ENCODE measurements at places on chromosomes 2 and 18.

DNA sequence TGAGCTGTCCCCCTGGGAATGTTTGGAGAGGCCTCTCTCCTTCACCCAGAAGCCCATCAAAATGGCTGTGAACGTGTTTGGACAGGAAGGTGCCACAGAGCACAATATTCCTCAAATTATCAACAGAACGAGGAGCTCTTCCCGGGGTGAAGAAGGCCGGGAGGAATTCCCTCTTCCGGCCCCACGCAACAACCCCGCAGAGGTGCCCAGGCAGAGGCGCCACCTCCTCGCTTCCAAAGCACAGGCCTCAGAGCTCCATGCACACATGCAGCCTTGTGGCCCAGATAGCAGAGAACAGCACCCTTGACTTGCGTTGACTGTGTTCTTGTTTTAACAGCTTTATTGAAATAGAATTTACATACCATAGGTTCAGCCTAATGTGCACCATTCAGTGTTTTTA is 152.5 kb upstream of the SALL3 start:
- no peak overlapping the region for H3K4me3 ChIP-seq
- no peaks in the 10 kb centered on the region for H3K27me3 ChIP-seq
- H3K36me3 ChIP-seq = no peaks in the 10 kb centered on the region
- H3K4me1 ChIP-seq = no peaks in the 10 kb centered on the region
- no peak for DNase-seq

GRCh38 chr18:21672521-21673267 is 31.9 kb downstream of the ABHD3 start:
- no peak overlapping the region for H3K4me3 ChIP-seq
- H3K36me3 ChIP-seq = no peaks in the 10 kb centered on the region
- H3K27me3 ChIP-seq = no peaks in the 10 kb centered on the region
- DNase-seq = no peak
- peaks cover 5% of the 10 kb centered on the region for H3K4me1 ChIP-seq

DNA sequence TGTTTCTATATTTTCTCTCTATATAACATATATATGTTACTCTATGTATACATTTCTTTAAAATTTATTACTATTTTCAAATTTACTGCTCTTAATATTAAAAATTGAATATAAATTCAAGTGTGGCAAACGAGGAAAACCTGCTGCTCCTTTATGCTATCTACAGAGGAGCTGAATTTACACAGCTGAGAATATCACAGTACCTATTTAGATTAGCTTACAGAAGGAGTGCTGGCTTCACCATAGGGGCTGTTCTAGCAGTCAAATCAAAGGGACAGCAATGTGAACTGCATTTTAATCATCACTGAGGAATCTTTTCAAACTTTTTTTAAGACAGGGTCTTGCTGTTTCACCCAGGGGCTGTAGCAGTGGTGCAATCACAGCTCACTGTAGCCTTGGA is 213.8 kb downstream of the SRBD1 start:
- no peaks in the 10 kb centered on the region for H3K27me3 ChIP-seq
- no peaks in the 10 kb centered on the region for H3K36me3 ChIP-seq
- H3K4me1 ChIP-seq = peaks cover 2% of the 10 kb centered on the region
- no peak overlapping the region for H3K27ac ChIP-seq

DNA sequence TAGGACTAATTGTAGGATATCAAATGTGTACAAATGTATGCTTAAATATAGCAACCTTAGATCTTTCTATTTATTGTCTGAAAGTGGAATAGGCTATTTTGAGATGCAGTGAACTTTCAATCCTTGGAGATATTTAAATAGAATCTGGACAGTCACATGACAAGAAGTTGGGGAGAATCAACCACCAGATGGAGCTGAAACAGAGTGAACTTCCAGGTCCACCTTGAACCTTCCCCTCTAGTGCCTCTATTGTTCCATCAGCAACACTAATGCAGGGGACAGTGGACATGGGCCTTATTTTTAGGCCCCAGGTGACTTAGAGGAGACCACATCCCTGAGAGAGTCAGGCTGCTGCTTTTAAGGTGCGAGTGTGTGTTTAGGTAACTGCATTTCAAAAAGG is 37.0 kb upstream of the CRIM1 start:
- H3K4me3 ChIP-seq = no peak overlapping the region
- DNase-seq = no peak
- H3K36me3 ChIP-seq = no peaks in the 10 kb centered on the region
- H3K4me1 ChIP-seq = no peaks in the 10 kb centered on the region
- H3K27ac ChIP-seq = no peak overlapping the region
- H3K27me3 ChIP-seq = no peaks in the 10 kb centered on the region

GRCh38 chr2:102304268-102304667 is 7.1 kb upstream of the IL1RL1 start:
- no peaks in the 10 kb centered on the region for H3K36me3 ChIP-seq
- peak; percentile 77 for DNase-seq
- no peak overlapping the region for H3K4me3 ChIP-seq
